ENCODE measurements at places on chromosomes 2 and 18.

- no peak for DNase-seq
Observed at GRCh38 chr2:188978291-188979081, 4.3 kb downstream of the COL3A1 start.

DNA sequence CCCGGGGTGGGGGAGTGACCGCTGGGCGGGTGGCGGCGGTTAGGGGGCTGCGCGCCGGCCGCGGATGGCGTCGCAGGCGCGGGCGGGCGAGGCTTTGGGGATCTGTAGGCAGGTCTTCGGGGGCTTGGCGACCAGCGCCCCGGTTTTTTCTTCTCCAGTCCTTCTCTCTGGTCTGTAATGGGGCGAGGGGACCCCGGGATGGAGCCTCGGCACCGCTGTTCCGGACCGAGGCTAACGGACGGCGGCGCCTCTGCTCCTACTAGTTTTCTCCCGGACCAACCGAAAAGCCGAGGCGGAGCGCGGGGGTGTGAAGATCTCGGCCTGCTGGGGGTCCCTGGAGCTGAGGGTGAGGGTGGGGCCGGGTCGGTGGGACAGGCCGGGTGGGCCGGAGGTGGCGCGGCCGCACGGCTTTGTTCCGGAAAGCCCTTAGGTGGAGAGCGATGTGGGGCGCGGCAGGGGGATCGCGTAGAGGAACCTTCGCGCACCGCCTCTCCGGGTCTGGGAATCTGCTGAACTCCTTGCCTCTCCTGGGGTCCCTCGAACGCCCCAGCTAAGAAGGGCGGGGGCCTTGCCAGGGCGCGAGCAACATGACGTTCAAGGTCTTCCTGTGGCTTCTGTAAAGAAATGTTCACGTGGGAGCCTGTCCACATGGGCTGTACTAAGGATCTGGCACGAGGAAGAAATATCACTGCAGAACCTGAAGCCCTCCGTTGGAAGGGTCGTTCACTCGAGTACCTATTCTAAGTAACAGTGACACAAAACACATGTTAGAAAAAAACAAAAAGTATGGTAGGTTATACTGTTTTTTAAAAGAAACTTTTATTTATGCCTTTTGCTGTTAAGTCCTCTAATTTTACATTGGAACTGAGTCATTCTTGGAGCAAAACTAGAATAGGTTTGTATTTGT is 861 bp downstream of the SLC39A10 start:
- peak; percentile 53 for DNase-seq

DNA sequence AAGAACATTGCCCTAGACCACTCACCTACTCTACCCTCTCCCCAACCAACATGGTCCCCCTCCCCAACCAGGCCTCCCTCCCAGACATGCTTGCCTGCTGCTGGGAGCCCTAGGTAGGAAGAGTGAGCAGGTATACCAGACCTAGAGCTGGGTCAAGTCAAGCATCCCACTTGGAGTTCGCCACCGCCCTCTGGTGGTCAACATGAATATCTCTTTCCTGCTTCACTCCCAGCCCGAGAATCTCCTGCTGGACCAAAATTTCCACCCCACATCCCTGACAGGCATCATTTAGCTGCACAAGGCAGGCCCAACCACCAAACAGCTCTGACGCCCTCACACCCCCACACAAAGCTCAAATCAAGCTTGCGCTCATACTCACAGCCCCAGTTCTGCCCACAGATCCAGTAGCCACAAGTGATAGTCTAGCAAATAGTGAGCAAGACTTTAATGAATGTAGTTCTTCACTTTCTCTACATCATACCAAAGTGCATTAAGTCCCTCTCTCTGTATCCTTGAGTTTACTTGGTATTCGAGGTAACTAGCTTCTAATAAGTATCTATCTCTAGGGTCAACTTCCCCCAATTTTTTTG is 116.0 kb downstream of the TNS1 start:
- DNase-seq = peak; percentile 68

GRCh38 chr2:40914666-40915065 is 462.8 kb upstream of the SLC8A1 start:
- DNase-seq = no peak

- DNase-seq = no peak
Observed at GRCh38 chr2:222465746-222466145, 41.4 kb downstream of the SGPP2 start.

- DNase-seq = no peak
Observed at GRCh38 chr18:79069717-79070151, 540 bp downstream of the ATP9B start.

DNA sequence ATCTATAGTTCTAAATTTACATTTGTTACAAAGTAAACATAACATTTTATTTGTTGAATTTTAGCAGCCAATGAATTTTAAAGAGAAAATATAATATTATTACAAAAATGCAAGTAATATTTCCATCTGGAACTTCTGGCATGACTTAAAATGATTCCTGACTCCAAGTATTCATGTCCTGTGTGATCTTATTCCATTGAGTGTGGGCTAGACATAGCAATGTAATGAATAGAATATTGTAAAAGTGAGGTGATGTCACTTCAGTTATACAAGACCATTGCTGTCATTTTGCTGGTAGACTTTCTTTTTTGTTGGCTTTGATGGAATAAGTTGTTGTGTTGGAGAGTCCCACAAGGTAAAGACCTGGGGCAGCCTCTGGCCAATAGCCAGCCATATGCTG is 912.2 kb upstream of the PIK3C3 start:
- no peak for DNase-seq

DNA sequence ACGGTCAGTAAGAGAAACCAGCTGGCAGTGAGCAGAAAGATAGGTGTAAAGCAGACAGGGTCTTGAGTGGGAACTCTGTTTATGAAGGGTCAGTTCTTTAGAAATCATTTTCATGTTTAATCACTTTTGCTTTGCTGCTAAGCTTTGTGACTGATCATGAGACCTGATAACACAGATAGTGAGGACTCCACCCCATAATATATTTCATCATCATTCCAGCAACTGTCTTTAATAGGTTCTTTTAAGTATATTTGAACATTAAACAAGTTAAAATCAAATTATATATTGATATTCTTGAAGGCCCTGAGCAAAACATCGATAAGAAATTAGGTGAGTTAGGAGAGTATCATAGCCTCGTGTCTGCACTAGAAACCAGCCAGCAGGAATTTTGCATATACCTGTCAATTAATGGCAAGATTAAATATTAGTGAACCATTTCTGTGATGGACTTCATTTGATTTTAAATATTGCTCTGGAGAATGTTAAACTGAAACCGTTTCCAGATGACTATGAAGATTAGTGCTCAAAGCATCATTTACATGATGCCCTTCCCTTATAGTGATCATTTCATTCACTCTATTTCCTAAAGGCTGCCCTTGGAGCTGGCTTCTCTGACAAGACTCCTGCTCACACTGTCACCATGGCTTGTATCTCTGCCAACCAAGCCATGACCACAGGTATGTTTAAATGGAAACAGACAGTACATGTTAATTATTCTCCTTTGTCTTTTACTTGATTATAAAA is 31.9 kb downstream of the HADHB start:
- no peak for DNase-seq

DNA sequence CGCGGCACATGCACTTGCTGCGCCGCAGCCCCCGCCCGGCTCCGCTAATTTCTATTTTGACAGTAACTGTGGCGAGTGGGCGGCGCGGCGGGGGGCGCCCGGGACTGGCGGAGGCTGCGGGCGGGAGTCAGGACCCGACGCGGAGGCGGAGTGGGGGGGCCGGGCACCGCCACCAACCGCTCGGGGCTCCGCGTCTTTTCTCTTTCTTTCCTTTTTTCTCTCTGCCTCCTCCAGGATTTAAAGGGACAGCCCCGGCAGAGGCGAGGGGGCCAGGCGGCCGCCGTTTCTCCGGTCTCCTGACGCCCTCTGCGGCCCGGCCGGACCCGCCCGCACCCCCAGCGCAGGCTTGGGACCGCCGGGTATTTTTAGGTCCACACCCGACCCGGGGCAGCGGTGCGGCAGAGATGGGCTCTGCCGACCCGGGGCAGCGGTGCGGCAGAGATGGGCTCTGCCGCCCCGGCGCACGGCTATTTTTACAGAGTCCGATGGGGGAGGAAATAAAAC is 460 bp upstream of the ZBTB7C start:
- no peak for DNase-seq

- DNase-seq = no peak
Observed at GRCh38 chr2:25885933-25886332, 7.6 kb upstream of the ASXL2 start.

- DNase-seq = no peak
Observed at GRCh38 chr2:143524559-143525401, 395.6 kb downstream of the ARHGAP15 start.

- no peak for DNase-seq
Observed at GRCh38 chr2:154097833-154098398, 226.2 kb downstream of the GALNT13 start.

DNA sequence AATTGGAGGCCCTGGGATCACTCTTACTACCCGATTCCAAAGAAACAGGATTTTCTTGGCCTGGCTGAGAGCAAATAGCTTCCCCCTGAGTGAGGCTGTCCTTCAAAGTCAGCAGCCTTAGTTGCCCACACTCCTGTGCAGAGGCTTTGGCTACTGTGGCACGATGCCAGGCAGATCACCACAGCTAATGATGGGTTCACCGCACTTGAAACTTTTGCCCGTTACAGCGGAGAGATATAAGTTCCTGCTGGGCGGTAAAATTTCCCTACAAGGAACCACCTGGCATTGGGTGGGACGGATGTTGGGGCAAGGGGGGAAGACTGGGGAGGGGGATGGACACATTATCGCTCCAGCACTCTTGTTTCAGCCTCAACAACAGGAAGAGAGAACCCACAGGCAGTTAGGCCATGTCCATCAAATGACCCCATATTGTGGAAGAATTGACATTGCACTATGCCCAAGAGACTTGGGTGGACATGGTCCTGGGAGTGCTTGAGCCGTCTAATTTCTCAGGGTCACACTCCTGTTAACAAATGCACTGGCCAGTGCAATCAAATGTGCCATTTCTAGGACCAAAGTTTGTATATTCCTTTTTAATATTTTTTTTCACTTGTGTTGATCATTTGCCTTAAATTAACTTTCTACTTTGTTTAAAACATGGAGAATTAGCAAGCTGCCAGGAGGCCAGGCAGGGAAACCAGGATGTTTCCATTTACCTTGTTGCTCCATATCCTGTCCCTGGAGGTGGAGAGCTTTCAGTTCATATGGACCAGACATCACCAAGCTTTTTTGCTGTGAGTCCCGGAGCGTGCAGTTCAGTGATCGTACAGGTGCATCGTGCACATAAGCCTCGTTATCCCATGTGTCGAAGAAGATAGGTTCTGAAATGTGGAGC is 4.4 kb downstream of the IL1B start:
- no peak for DNase-seq

- peak; percentile 85 for DNase-seq
Observed at GRCh38 chr2:11155381-11156035, at the start of gene SLC66A3. TSS of gene SLC66A3 (plus strand) at chr2:11155467. CDS start at chr2:11155547, 80 bp downstream.

DNA sequence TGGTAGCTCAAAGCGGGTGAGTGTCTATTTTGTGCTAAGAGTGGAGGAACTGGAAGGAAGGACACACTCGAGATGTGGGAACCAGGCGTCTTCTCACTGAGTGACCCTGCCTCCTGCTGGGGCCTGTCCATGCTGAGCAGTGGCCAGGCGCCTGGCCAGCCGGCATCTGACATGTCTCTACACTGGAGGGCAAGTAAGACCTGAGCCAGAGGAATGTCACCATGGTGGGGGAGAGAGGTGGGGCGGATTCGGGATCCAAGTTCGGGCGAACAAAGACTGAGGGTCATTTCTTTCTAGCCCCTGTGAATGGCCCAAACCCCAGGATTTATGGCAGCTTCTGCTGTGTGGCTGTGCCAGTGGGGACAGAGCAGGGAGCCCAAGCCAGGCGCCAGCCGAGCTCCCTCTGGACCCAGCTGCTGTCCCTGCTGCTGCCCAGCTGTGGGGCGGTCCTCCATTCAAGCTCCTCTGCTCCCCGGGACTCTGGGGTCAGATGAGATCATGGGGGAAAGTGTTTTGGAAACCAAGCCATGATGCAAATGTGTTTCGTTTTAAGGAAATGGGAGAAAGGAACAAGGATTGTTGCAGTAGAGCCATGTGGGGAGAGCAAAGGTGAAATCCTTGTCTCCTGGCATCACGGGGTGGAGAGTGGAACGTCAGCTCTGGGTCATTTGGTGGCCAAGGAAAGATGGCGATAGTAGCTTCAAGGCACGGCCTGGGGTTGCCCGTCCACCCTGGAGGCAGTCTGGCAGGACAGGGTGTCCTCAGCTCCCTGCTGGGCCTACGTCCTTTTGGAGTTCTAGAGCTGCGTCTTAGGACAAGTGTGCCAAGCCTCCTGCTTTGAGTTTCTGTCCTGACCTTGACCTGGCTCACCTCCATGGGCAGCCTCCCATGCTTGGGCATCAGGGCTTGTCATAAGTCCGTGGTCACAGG is 8.1 kb downstream of the ACKR3 start:
- no peak for DNase-seq

GRCh38 chr18:44893045-44893706 is 212.5 kb downstream of the SETBP1 start:
- DNase-seq = no peak

GRCh38 chr2:28469947-28470535 is 25.8 kb upstream of the PLB1 start:
- no peak for DNase-seq

GRCh38 chr2:216299588-216299987 is 72.7 kb downstream of the MARCHF4 start:
- DNase-seq = no peak

DNA sequence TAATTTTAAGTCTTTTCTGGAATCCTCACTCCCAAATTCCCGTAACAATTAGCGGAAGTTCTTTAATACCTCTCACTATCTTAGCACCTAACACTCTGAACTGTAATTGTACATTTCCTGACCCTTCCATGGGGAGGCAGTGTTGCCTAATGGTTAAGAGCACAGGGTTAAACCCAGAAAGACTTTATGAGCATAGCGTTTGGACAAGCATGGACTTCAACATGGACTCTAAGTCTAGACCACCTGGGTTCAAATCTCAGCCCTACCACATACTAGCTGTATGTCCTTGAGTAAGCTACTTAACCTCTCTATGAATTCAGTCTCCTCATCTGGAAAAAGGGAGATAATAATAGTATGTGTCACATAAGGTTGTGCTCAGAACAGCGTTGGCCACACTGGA is 13.0 kb downstream of the ANTXR1 start:
- no peak for DNase-seq

DNA sequence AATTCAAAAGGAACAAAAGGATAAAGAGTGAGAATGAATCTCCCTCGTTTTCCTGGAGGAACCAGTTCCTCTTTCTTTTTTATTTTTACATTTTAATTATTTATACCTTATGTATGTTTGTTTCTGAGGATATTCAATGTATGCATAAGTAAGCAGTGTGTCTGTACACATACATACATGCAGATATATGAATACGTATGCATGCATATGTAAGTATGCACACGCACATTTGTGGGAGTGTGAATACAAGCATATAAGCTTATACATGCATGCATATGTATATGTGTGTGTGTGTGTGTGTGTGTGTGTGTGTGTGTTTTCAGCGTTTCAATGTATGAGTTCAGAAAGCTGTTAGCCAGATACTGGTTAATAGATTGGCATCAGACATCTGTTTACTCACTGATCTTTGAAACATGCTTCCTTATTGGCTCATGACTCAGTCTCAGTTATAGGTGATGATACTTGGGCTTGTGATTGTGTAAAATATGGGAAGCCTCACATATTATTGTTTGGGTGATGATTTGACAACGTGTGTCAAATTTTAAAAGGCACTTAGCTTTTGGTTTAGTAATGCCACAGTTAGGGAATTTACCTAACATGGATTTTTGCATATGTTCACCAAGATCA is 279.7 kb upstream of the TRIB2 start:
- DNase-seq = no peak

- DNase-seq = peak; percentile 82
Observed at GRCh38 chr2:27211943-27212625, at the start of the genes ATRAID and SLC5A6. TSS of gene ATRAID (plus strand) at chr2:27212041. CDS start at chr2:27212369, 328 bp downstream. TSS of gene SLC5A6 (minus strand) at chr2:27212268. CDS start at chr2:27207650, 4,618 bp downstream.

- DNase-seq = no peak
Observed at GRCh38 chr2:30457296-30457695, 10.2 kb downstream of the LCLAT1 start.

- no peak for DNase-seq
Observed at GRCh38 chr2:176148751-176149421, 2.5 kb upstream of the HOXD4 start.

Data from CD8-positive, alpha-beta memory T cell (primary cell).